MV-4-11 (cell line): ENCODE measurements at places on chromosomes 1 and 21.

GRCh38 chr1:109713636-109714035 lies 1.6 kb downstream of the GSTM5 start:
- DNase-seq = no peak

GRCh38 chr1:164895026-164895912 lies 336.3 kb downstream of the PBX1 start:
- no peak for DNase-seq

GRCh38 chr1:153597206-153597605 lies 15.7 kb downstream of the S100A16 start:
- peak; percentile 74 for DNase-seq

DNA sequence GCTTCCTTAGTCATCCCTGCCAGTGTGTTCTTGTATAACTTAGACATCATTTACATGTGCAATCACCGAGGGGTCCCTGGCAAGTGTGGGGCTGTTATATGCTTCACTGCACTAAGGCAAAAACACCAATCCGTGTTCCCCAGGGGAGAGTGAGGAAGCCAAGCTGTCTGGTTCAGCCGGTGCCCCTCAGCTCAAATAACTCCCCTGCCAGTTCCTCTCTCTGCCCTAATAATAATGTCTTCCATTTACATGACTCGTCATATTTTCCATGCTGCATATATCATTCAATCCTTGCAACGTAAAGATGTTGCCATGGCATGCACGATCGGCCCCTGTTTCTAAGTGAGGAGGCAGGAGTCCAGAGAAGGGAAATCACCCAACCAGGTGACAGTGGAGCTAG lies 24.4 kb upstream of the NDC1 start:
- DNase-seq = no peak

- DNase-seq = no peak
These were observed 19.6 kb upstream of the POGZ start for GRCh38 chr1:151478923-151479322.

- DNase-seq = no peak
These were observed 24.5 kb upstream of the DISC1 start for GRCh38 chr1:231601824-231602672.

- no peak for DNase-seq
These were observed 176.8 kb downstream of the SLC45A1 start for GRCh38 chr1:8494681-8495080.

GRCh38 chr1:53736290-53736689 lies 2.7 kb downstream of the GLIS1 start:
- DNase-seq = no peak

DNA sequence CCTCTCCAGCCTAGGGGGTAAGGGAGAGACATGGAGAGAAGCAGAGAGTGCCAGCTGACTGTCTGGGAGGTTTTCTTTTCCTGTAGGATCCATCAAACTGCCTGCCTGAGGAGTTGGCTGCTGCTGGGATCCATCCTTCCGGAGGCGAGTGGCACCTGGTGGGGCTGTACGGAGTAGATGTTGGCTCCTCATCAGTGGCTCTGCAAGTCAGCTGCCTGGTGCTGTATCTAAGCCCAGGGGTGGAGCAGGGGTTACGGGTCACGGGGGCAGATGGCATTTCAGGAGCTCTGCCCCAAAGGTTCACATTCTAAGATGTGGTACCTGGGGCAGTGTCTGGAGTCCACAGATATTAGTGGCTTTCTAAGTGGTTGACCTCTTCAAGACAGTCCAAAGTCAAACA lies 128.0 kb downstream of the ACTL8 start:
- no peak for DNase-seq

DNA sequence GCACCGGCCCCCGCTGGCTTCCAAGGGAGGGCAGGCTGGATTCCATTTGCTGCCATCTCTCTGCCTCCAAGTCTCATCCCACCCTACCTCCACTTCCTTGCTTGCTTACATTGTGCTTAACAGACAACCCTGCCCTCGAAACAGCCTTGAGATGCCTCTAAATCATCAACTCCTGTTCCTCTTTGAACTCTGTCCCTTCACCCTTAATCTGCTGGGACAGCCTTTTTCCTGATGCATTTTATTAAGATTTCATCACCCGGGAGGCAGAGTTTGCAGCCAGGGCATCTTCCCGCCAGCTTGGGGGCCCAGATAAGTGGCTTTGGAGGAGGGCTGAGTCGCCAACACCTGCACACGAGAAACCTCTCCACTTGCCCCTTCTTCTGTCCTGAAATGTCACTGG lies 192.5 kb downstream of the KAZN start:
- no peak for DNase-seq

- no peak for DNase-seq
These were observed 27.7 kb downstream of the DNTTIP2 start for GRCh38 chr1:93851327-93851712.

DNA sequence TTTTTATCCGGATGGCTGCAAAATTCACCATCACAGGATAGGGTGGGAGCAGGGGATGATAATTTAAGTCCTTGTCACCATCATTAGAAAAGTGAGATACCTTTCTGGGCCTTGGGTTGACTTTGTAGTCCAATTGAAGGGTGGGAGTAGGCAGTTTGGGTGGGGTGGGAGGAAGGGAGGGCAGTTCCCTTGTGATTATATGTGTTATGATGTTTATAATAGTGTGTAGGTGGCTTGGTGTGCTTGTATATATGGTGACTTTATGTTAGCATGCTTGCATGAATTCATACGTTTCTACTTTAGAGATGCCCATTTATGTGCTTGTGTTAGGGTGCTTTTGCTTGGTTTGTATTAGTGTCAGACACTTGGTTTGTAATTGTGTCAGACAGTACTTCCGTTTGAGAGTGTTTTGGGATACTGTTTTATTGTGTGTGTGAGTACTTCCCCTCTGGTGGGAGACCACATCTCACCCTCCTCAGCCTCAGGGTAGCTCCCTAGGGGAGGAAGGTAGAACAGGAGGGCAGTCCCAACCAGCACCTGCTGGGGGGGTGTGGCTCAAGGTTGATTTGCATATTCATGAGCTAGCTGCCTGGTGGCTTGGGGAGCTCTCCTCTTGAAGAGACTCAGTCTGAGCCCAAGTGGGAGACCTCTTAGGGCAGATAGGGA lies 6.3 kb upstream of the POU3F1 start:
- DNase-seq = no peak

- DNase-seq = peak; percentile 34
These were observed 115.7 kb downstream of the SLC30A10 start for GRCh38 chr1:219812491-219813203.

DNA sequence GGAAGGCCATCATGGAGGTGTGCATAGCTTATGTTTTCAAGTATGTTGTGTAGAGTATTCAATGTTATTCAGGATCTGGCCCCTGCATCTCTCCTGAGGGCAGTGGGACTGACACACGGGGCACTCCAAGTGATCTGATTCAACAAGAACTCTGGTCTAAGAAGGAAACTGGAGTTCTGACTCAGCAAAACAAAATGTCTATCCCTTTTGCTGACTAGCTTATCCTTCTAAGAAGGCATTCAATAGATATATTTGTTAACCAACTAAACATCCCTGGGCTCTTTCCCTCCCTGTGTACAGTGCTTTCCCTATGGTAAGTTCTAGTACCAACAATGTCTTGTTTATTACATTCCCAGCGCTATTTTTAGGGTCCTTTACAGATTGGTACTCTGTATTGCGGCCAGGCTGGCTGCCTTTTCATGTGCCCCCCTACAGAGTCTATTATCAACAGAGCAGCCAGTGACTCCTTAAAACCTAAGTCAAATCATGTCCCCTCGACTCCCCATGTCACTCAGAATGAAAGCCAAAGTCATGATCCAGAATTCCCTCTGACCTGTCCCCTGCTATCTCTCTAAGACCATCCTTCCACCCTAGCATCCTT lies 304.9 kb downstream of the KCNH1 start:
- DNase-seq = no peak

GRCh38 chr1:64121766-64122385 lies 81.5 kb upstream of the UBE2U start:
- no peak for DNase-seq

DNA sequence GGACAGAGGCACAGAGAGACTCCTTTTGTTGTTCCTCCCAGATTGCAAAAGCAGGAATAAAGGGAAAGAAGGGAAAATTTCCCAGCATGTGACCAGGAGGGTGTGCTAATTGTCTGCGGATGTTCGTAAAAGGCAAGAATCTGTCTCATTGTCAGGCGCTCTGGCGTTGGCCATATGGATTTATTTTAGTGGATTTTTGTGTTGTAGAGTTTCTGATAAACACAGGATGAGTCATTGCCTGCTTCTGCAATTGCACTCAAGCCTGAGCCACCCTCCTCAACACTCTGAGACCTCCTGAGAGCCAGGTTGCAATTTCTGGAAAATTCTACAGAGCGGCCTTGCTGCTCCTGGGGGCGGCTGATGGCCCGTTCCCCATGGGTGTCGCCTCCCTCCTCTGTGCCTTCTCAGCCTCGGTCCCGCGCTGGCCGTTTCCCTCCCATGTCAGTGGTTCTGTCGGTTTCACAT lies 227.7 kb downstream of the KAZN start:
- peak; percentile 73 for DNase-seq

- peak; percentile 43 for DNase-seq
These were observed 694 bp downstream of the TMEM167B start for GRCh38 chr1:109091078-109091838.

- DNase-seq = no peak
These were observed 87.7 kb upstream of the C1orf174 start for GRCh38 chr1:3987669-3988235.

GRCh38 chr1:18535391-18536210 lies 54.9 kb downstream of the KLHDC7A start:
- no peak for DNase-seq

DNA sequence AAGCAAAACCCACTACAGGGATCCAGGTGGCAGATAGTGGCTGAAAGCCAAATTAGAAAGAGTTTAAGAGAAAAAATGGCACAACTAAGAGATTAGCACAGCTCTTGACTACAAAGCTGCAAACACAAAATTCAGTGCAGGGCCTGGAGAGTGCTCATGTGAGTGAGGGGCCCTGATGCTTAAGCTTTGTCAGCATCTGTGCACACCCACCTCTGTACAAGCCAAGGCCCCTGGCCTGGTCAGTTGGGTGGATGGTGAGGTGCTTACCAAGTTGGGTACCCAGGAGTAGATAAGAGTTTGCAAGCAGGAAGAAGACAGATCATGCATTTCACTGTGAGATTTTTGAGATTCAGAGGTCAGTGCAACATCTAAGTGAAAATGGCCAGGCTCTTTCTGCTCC lies 62.7 kb upstream of the ATP1B1 start:
- DNase-seq = no peak

GRCh38 chr1:170727963-170728362 lies 64.0 kb downstream of the PRRX1 start:
- DNase-seq = no peak

DNA sequence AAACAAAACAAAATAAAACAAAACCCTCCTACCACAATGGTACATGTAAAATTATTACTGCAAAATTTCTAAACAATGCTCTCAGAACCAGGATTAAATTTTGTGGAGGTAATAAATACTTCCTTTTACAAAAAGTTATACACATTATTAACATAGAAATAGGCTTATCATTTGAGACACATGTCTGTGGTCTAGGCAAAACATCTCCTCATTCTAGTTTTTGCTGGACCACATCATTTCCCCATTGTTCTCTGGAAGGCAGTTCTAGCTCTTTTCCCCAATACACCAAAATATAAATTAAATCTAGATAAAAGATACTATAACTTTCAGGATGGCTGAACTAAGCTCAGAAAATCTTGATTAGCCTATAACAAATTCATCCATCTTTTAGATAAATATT lies 18.4 kb downstream of the EXTL2 start:
- DNase-seq = no peak

DNA sequence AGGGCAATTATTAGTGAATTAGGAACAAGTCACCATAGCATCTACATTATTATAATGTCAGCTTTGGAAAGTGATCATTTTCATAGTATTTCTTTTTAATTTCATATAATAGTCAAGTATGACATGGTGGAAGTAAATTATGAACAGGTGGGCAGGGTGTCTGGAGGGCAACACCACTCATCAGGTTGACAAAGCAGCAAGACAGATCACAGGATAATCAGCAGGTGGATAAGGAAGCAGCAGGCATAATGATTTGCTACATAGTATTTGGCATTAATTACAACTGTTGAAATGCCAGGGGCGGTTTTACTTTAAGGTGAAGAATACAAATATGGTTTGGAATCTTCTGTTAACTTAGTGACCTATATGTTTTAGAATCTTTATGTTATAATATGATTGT lies 1342.2 kb downstream of the PLA2G4A start:
- no peak for DNase-seq

- DNase-seq = peak; percentile 44
These were observed 90.5 kb downstream of the USP25 start for GRCh38 chr21:15820327-15820726.

DNA sequence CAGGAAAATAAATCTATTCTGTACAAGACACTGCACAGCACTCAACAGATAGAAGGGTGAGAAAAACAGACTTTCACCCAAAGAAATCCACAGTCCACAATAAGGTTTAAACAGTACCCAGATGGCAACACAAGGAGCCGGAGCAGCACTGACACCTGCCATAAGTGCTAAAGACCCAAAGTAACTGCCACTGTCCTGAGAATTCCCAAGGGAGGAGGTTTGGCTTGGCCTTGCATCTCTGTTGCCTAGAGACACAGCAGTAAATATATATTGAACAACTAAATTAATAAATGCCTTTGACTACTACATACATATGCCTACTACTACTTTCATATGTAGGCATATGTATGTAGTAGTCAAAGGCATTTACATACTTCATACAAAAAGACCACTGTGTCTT lies 68.0 kb downstream of the VAV3 start:
- DNase-seq = no peak

- DNase-seq = no peak
These were observed 26.3 kb downstream of the KCNN3 start for GRCh38 chr1:154843636-154844296.

DNA sequence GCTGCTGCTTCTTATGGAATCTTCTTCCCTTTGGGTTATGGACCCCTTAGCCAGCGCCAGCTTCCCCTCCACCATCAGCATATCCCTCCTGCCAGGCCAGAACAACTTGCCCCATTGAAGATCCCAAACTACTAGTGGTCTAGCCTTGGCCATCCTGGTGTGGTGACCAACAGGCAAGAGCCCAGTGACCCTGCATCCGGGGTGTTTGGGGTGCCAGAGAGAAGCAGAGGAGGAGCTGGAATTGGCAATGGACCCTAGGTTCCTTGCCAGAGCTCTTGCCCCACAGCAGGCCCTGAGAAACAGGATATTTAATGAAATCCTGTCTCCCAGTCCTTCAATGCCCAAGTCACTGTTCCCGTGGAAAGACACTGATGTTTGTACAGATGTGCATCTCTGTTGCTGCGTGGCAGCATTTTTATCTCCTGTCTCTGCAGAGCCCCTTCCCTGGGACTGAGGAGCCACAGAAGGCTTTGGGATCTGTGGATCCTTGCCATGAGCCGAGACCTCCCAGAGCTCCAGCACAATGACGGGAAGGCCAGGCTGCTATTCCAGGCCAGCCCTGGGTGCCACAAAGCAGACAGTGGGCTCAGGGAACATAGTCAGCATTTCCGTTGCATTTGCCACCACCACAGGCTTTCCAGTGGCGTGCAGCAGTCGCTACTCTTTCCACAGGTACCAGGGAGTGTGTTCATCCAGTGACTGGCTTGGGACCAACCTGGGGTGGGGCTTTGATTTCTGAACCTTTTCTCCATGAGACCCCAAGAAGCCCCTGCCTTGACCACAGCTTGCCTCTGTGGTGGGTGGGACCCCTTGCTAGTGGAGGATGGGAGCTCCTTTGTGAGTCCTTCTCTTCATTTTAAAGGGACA lies 21.6 kb downstream of the NAV1 start:
- DNase-seq = no peak

GRCh38 chr1:111332190-111332589 lies 41.5 kb downstream of the CHIA start:
- no peak for DNase-seq

- DNase-seq = no peak
These were observed 50.1 kb downstream of the SPATA46 start for GRCh38 chr1:162326559-162326958.
